ENCODE measurements at places on chromosomes 5 and 9. TPM values are rescaled to one million over a fixed set of nuclear protein-coding genes. Genes with fewer than 3 reads are reported as not detected.

- no peak for DNase-seq
These were observed 181.4 kb upstream of the TRPM3 start for GRCh38 chr9:71302776-71303175.

DNA sequence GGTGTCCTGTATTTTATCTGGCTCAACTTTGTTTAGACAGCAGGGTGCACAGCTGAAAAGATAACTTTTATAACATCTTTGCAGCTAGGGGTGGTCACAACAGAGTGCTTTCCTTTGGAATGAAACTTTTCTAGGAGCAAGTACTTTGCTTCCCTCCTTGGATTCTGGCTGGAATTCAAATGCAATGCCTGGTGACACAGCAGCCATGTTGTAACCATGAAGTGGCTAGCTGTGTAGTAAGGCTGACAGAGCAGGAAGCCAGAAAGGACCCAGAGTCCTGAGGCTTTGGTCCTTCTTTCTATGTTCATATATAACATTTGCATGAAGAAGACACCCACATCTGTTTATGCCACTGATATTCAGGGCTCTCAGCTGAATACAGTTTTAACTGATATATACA, 48.1 kb downstream of the TENT4A start:
- no peak for DNase-seq

The PCDHGA11 gene
- 2.7 TPM for polyA plus RNA-seq

GRCh38 chr9:121297389-121297788, 29.4 kb downstream of the GSN start:
- no peak for DNase-seq

- no peak for DNase-seq
These were observed 3.8 kb downstream of the ZFYVE16 start for GRCh38 chr5:80411589-80412219.

The UBTD2 gene
- polyA plus RNA-seq: 14.5 TPM

The BAAT gene
- 0.09 TPM for polyA plus RNA-seq

DNA sequence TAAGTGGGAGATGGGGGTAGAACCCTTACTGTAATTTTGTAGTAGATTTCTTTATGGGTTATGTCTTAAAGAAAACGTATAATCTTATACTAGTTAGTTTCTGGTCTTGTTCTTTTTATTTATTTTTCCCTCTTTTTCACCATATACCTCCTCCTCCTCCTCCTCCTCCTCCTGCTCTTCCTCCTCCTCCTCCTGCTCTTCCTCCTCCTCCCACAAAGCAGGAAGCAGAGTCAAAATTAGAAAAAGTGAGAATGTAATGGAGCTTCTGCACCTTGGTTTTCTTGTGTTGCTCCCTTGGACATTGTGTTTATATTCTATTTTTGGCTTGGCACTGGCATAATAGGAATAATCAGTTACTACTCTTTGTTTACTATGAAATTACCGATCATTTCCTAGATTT, 4.5 kb downstream of the MACIR start:
- no peak for DNase-seq

The MEGF9 gene
- polyA plus RNA-seq: 0.45 TPM

The PCDHA7 gene
- 0.86 TPM for polyA plus RNA-seq

DNA sequence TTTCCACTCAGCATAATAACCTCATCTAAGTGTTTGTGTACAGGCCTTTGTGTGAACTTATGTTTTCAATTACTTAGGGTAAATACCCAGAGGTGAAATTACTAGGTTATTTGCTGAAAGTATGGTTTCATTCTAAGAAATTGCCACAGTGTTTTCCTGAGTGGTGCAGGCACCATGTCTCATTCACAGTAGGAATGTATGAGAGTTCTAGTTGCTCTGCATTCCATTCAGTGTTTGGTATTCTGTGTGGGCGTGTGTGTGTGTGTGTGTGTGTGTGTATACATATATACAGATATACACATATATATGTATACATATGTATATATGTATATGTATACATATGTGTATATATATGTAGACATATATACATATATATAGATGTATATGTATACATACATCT, 8.8 kb upstream of the SVEP1 start:
- DNase-seq: no peak

GRCh38 chr5:64788156-64788555, 19.4 kb downstream of the CWC27 start:
- no peak for DNase-seq

DNA sequence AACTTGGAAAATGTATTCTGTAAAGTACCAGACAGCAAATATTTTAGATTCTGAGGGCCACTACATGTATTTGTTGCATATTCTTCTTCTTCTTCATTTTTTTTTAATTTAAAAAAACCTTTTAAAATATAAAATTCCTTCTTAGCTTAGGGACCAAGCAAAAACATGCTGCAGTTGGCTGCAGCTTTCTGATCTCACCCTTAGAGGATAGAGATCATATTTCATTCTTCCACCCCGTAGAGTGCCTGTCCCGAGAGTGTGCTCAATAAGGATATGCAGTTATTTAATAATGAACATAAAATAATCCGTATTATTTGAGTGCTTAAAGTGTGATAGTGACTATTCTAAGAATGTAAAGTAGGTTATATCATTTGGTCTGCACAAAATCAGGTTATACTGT, 204.2 kb upstream of the CD180 start:
- DNase-seq: no peak

- no peak for DNase-seq
These were observed 139.1 kb upstream of the SPRY4 start for GRCh38 chr5:142463904-142464303.

GRCh38 chr5:170307575-170308465, 10.2 kb upstream of the LCP2 start:
- DNase-seq: no peak
